ENCODE measurements at places on chromosomes 5 and 9.

- no peak for DNase-seq
These were observed 178.3 kb downstream of the DEPDC1B start for GRCh38 chr5:60521376-60522291.

DNA sequence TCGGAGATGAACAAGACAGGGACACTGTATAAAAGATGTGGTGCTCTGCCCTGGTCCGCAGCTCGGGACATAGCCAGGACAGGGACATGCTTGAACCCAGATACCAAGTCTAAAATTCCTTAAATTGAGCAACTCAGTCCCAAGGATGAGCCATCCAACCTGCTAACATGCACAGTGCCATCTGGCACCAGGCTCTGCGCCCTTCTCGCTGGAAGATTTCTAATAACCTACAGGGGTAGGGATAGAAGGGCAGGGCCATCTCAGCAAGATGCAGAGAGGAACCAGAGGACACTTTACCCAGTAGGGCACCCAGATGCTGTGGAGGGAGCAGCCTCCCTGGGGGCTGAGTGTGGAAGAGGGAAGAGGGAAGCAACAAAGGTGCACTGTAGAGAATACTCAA, 60.1 kb downstream of the SEMA4D start:
- no peak for DNase-seq

DNA sequence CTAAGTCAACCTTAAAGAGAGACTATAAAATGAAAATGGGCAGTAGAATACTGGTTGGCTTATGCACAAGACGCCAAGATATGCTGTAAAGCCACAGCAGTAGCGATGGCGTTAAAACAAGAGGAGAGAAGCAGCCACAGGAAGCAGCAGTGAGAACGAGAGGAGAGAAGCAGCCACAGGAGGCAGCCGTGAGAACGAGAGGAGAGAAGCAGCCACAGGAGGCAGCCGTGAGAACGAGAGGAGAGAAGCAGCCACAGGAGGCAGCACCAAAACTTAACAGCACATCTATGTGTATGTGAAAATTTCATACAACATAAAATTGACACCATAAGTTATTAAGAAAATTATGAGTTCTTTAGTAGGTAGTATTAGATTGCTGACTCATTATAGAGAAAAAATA, 2318.6 kb upstream of the ACO1 start:
- DNase-seq, result no peak

DNA sequence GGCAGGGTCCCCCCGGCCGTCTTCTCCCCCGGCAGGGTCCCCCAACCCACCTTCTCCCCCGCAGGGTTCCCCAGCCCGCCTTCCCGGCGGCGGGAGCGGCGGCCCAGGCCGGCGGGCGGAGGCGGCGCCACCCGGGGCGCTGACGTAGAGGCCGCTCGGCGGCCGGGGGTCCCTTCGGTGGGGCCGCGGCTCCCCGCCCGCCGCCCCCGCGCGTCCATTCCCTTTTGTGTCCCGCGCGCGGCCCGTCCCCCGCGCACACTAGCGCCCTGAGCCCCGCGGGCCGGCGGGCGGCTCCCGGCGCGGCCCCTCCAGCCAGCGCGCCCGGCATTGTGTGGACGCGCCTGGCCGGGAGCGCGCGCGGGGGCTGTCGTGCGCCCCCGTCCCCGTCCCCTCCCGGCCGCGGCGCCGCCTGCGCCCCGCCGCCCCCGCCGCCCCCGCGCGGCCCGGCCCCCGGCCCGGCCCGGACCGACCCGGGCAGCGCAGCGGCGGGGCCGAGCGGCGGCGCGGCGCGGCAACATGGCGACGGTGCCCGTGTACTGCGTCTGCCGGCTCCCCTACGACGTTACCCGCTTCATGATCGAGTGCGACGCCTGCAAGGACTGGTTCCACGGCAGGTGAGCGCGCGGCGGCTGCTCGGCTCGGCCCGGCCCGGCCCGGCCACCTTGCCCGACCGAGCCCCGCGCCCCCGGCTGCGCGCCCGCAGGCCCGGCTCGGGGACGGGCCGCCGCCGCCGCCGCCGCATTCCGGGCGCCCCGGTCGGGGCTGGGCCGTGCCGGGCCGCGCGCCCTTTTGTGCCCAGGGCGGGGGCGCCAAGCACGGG, at the start of gene PHF2:
TSS of gene PHF2 (plus strand) at position 327 of the 820 bp plus-strand sequence. CDS start at position 517, 190 bp downstream.
- no peak for DNase-seq

GRCh38 chr5:94524841-94525697, 93.3 kb downstream of the KIAA0825 start:
- DNase-seq, result no peak

DNA sequence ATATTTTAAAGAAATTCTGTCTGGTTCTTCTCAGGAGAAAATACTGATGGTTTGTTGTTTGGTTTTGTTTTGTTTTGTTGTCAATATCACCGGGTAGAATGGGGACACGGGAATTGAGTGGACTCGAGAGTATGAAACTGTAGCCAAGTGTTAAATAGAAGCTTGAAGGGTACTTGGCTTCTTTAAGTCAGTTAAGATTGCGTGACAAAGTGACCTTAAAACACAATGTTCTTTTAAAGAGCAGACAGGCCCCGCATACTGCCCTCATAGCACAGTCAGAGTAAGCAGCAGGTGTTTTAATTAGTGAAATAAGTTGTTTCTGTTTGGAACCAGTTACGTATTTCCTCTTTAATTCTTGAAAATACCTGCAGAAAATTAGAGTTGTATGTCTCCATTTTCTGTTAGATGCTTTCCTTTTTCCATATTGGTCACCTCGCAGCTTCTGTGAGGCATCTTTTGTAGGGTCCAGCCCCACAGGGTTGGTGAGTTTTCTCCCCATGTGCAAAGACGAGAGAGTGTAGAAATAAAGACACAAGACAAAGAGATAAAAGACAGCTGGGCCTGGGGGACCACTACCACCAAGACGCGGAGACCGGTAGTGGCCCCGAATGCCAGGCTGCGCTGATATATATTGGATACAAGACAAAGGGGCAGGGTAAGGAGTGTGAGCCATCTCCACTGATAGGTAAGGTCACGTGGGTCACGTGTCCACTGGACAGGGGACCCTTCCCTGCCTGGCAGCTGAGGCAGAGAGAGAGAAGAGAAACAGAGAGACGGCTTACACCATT, 9.6 kb downstream of the TRIP13 start:
- no peak for DNase-seq

DNA sequence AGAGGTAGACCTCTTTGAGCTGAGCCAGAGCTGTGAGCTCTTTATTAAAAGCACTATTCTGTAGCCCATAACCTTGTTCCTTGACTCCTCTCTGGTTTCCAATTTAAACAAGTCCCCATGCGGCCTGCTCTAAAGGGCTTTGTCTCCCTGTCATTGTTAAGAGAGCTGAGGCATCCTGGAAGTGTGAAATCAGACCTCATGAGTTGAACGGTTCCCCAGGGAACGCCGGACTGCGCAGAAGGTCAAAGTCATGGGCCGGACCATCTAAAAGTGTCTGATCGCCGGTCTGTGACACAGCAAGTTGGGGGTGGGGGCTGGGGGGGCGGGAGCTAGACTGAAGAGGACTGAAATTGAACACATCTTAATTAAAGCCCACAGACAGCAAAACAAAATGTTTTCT, 265.8 kb downstream of the SLF1 start:
- DNase-seq, result no peak

- no peak for DNase-seq
These were observed 81.7 kb downstream of the ADAMTS19 start for GRCh38 chr5:129541648-129542251.

- no peak for DNase-seq
These were observed 72.0 kb downstream of the KIF24 start for GRCh38 chr9:34256987-34257585.

GRCh38 chr5:53359916-53360517, 120.4 kb upstream of the FST start:
- DNase-seq, result no peak

- no peak for DNase-seq
These were observed 19.1 kb downstream of the RAPGEF6 start for GRCh38 chr5:131615957-131616356.

DNA sequence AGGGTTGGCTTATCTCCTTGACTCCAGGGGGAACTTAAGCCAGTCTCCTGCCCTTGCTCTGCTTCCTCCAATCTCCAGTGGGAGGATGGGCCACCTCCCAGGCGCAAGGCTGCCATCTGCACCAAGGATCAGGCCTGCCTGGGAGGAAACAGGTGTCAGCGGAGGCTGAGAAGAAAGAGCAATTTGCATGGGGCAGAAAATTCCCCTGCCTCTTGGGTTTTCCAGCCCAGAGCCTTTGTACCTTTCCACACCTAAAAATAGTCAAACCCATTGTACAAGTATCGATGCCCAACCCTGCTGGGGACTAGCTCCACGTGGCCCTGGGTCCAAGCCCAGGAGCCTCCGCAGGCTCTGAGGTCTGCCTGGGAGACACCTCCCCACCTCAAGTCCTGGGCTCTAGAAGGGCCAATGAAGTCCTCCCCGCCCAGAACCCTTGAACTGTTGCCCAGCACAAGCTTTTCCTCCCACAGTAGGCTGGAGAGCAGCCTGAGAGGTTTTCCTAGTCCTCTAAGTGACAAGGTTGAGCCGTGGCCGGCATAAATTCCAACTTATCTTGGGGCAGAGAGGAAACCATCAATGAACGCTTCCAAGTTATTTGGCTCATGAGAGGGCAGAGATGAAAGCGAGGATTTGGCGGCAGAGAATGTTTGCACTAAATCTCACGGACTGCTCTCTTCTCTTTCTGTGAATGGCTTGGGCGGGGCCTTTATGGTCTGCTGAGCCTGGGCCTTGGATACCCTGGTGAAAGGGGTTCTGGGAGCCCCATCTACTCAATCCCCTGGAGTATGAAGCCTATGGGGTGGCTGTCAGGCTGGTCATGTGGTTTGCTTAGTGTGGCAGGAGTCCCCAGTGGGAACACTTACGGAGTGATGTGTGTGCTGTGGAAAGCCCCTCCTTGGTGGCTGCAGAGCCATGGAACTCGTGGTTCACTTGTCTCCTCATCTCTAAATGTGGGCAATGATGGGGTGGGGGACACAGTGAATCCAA, 15.6 kb downstream of the JADE2 start:
- DNase-seq, result no peak

- no peak for DNase-seq
These were observed 73.3 kb downstream of the DPYSL3 start for GRCh38 chr5:147436596-147436995.

DNA sequence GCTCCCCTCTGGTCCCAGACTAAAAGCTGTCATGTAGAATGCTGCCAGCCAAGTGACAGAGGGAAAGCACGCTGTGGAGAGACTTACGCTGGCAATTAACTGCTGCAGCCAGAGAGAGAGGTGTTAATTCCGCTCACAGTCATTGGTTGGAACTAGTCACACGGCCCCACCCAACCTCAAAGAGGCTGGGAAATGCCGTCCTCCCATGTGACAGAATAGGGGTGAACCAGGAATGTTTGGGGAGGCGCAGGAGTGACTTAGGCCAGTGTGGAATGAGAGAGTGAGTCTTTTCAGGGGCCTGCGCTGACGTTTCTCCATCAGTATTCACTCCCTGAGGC, 87.6 kb downstream of the AMBP start:
- no peak for DNase-seq

GRCh38 chr5:35151146-35151920, 79.0 kb downstream of the PRLR start:
- no peak for DNase-seq

GRCh38 chr5:61860978-61861377, 445.0 kb upstream of the KIF2A start:
- no peak for DNase-seq

GRCh38 chr5:84382363-84383295, 2.1 kb downstream of the EDIL3 start:
- DNase-seq, result no peak

- DNase-seq, result no peak
These were observed 120.7 kb upstream of the ERCC6L2 start for GRCh38 chr9:95754533-95755420.

DNA sequence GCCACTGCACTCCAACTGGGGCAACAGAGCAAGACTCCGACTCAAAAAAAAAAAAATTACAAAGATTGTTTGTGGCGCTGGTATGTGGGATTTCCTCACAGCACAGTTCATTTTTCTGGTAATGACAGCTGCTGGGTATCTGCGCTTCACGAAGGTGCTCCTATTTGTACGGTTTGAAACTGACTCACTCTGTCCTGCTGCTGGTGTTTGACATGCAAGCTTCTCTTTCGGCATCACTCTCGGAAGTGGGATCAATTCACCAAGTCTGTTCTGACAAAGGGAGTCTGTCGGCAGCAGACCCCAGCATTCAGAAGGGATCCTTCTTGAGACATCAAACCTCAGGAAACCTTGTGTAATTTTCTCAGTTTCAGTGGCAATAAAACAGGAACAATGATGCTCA, 26.3 kb downstream of the MAML1 start:
- DNase-seq, result no peak

GRCh38 chr9:120091206-120091605, 488.8 kb downstream of the CDK5RAP2 start:
- DNase-seq, result no peak

- no peak for DNase-seq
These were observed 125.5 kb downstream of the MVB12B start for GRCh38 chr9:126452106-126452505.

GRCh38 chr9:108860764-108861163, 1.3 kb upstream of the ACTL7A start:
- no peak for DNase-seq

DNA sequence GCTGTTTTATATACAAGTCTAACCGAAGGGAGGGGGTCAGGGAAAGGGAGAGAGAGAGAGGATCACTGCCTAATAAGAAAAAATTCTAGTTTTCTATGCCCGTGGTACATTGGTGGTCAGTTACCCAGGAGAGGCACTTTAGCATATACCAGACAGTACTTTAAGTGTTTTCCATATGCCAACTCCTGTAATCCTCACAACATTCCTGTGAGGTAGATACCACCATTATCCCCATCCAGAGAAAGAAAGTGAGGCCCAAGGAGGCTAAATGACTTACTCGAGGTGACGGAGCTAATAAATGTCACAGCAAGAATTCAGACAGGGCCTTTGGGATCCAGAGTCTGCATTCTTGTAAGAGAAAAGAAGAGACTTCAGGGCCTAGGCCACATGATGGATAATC, 161.8 kb downstream of the NTRK2 start:
- no peak for DNase-seq

DNA sequence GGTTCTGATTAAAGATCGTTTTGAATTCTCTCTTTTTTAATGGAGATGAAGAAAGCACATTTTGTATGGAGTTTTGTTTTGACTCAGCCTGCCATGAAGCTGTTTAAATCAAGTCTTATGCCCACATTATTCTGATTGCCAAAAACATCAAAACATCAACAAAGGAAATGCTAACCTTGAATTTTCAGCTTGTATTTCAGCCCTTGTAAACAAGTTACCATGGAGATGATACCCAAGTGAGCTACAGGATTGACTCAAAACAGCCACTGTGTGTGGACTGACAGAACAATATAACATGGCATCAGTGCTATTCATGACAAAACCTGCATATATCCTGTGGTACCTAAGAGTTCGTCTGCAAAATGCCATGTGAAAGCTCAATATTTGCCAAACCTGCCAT, 1581.0 kb downstream of the MAT2B start:
- DNase-seq, result no peak

GRCh38 chr5:115494570-115495289, 49.8 kb downstream of the FEM1C start:
- no peak for DNase-seq
